ENCODE measurements at places on chromosomes 16 and 17.

DNA sequence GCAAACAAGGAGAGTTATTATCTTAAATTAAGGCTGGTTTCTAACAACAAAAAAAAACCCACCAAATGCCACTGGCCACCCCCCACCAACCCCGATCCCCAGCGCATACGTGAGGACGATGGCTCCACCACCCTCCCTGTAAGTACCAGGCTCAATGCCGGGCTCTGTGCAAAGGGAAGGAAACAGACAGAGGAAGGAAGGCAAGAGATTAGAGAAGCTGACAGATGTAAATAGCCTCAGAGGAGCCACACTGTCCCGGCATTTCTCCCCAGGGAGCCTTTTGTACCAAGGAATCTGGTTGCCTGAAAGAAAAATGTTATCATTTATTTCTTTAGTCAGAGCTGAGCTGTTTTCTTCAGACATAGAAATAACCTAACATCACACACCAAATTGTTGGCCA is 13.1 kb downstream of the SOST start:
- no peak for DNase-seq

GRCh38 chr17:17507465-17508011 is 11.3 kb upstream of the RASD1 start:
- DNase-seq, result no peak

DNA sequence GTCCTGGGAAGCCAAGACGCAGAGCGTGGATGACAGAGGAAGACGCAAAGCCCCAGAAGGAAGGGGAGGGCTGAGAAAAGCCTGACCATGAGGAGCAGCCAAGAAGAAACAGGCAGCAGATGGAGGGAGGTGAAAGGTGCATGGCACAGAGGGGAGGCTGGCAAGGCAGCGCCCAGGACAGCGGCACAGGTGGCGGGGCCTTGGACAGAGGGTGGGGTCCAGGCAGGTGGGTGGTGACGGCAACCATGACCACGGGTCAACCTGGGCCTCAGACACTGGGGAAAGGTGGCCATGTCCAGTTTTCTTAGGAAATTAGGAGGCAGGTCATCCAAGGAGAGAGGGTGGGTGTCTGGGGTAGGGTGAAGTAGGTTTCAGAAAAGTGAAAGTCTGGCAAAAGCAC is 17.0 kb downstream of the ARHGAP17 start:
- DNase-seq, result no peak

DNA sequence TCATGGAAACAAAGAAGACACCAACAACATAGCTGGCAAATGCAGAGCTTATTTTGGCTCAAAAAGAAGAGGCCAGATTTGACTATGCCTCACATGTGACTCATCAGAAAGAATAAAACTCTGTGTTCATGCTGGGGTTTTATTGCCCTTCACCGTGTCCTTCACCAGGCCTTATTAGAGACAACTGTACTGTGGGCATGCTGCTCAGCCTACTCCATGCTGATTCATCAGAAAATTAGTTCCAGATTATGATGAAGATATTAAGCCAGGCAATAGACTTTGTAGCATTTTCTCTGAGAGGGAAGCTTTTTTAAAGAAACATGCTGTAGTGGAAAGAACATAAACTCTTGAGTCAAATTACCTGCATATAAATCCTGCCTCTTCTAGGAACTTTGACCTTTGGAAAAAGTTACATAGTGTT is 89.8 kb downstream of the CYB561 start:
- DNase-seq, result no peak

DNA sequence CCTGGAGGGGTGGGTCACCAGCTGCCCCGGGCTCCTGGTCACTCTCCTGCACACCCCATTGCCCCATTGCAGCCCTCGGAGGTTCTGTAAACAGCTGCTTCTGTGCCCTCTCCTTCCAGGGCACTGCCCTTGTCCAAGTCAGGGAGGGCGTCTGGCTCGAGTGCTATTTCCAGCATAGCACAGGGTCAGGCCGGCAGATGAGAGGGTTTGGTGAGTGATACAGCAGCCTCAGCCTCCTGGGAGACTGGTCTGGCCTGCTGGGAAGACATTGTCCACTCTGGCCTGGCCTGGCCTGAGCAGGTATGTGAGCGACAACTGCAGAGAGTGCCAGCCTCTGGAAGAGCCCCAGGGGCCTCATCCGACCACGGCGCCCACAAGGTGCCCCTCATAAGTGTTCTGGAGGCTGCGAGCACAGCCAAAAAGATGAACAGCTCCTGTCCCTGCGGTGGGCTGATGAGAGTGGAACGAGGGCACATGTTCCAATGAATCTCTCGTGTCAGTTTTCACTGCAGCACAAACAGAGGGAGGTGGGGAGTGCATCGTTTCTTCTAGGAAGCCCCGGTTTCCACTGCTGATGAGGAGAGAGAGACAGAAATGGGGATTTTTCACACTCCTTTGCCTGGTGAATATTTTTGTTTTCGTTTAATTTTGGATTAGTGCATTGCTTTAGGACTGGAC is 105.8 kb upstream of the SDK2 start:
- DNase-seq, result no peak
